ENCODE measurements at places on chromosomes 1 and 21.

GRCh38 chr1:182817802-182818201 lies 21.3 kb upstream of the DHX9 start:
- no peak for DNase-seq

- no peak for DNase-seq
Observed at GRCh38 chr21:21666689-21667088, 668.5 kb downstream of the NCAM2 start.

- DNase-seq, result no peak
Observed at GRCh38 chr1:87424541-87424940, 95.9 kb downstream of the LMO4 start.

DNA sequence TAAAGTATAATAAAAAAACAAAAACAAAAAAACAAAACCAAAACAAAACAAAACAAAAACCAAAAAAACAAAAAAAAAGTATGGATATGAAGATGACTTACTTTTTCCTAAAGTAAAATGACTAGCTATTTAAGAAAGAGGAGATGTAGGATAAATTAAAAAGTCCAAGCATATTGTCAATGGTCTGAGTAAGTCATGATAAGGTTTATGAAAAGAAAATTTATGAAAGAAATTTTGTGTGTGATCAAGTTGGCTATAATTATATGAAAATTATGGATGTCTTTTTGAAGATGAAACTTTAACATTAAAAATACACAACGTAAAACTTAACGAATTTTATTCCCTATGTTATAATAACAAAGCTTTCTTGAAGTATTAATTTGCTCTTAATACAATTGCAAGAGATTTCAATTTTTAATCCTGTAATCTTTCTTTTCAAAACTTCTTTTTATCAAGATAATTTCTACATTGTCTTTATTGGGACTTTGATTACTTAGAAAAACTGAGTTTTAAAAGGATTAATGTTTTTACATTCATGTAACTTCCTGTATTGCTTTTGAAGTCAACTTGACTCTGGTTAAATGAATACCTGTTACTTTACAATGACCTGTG lies 200.9 kb upstream of the IVNS1ABP start:
- DNase-seq, result no peak

DNA sequence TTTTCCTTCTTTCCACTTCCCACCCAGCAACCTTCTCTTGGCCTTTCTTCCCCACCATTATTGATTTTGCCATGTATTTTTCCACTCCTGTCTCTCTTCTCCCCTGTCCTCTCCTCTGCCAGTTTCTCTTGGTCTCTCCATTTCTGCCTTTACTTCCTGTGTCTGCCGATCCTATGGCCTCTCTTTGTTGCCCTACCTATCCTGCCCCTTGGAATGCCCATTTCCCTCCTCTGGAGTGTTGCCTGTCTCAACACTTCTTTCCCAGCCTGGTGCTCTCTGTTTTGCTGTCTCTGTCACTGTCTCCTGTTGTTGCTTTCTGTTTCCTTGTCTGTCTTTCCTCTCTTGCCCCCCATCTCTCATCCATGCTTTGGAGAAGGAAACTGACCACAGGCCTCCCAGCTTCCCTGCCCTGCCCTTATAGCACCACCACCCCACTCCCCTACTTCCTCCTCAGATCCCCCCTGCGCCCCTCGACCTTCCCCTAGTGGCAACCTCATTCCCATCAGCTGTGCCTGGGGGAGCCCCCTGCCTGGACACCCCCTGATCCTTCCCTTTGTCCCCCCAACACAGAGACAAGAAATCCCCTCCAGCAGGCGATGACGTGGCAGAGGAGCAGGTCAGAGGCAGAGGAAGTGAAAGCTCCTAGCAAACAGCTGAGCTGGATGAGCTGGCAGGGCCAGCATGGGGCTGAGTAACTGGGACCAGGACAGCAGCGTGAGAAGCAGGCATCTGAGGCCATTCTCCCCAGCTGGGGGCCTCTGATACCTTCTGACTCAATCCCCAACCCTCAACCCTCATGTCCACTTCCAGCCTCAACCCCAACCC lies 6.6 kb upstream of the ETV3L start:
- DNase-seq, result no peak

DNA sequence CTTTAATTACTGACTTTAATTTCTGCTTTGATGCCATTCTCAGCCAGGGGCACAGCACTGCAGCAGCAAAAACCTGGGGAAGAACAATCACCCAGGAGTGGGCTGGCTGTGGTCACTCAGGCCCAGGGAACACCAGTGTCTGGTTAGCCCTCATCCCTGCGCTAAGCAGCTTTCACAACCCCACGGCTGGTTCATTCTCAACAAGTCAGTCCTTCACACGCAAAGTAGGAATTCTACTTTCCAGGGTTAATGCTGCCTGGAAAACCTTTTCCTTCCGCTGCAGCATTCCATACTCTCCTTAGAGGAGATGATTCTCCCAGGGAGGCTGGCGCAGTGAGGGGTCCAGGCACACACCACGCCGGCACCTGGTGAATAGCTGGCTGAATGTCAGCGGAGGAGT lies 24.3 kb upstream of the KCNE1 start:
- no peak for DNase-seq

GRCh38 chr1:116115476-116116439 lies 4.6 kb downstream of the MAB21L3 start:
- DNase-seq, result no peak

DNA sequence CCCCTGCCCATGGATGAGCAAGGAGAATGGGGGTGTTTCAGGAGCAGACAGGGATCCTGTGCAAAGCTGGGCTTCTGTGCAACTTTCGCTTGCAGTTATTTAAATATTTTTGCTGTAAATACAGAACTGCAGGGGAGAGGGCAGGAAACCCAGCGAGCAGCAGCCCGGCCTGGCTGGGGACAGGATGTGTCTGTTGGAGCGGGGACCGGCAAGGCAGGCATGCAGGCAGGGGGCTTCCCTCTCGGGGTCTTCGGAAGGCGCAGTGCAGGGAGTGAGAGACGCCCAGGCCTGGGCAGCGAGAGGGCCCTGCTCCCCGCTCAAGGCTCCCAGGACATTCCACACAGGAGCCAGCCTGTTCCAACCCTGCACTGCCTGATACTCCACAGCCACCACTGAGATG lies 1.7 kb upstream of the AIRE start:
- DNase-seq, result no peak

DNA sequence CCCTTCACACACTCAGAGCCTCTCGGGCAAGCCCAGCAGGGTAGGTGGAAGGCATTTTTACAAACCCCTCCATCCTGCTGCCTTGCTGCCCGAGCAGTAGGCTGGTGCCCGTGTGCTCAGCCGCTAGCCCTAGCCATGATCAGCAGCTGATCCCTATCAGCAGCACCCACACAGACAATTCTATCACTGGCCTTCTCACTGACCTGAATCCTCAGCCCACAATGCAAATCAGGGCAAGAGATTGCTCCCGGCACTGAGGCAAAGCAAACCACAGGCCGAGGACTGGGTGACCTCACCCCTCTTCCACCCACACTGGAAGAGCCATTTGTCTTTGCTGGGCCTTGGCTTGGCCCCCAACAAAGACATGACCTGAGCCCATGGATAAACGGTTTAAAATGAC lies 895 bp upstream of the PDZK1 start:
- DNase-seq, result no peak

- no peak for DNase-seq
Observed at GRCh38 chr1:107896936-107897335, 68.0 kb downstream of the VAV3 start.

- no peak for DNase-seq
Observed at GRCh38 chr1:17572264-17572985, 32.9 kb downstream of the ARHGEF10L start.

- DNase-seq, result no peak
Observed at GRCh38 chr1:202107321-202107761, 15.4 kb upstream of the GPR37L1 start.

GRCh38 chr1:13517193-13517812 lies 3.5 kb upstream of the LRRC38 start:
- DNase-seq, result no peak

GRCh38 chr1:29671446-29672356 lies 435.4 kb downstream of the PTPRU start:
- peak; percentile 30 for DNase-seq

- DNase-seq, result no peak
Observed at GRCh38 chr1:78830321-78830720, 176.2 kb downstream of the ADGRL4 start.

GRCh38 chr1:169944621-169945020 lies 50.9 kb upstream of the SCYL3 start:
- DNase-seq, result no peak

- DNase-seq, result no peak
Observed at GRCh38 chr1:60415696-60416095, 342.1 kb upstream of the C1orf87 start.

DNA sequence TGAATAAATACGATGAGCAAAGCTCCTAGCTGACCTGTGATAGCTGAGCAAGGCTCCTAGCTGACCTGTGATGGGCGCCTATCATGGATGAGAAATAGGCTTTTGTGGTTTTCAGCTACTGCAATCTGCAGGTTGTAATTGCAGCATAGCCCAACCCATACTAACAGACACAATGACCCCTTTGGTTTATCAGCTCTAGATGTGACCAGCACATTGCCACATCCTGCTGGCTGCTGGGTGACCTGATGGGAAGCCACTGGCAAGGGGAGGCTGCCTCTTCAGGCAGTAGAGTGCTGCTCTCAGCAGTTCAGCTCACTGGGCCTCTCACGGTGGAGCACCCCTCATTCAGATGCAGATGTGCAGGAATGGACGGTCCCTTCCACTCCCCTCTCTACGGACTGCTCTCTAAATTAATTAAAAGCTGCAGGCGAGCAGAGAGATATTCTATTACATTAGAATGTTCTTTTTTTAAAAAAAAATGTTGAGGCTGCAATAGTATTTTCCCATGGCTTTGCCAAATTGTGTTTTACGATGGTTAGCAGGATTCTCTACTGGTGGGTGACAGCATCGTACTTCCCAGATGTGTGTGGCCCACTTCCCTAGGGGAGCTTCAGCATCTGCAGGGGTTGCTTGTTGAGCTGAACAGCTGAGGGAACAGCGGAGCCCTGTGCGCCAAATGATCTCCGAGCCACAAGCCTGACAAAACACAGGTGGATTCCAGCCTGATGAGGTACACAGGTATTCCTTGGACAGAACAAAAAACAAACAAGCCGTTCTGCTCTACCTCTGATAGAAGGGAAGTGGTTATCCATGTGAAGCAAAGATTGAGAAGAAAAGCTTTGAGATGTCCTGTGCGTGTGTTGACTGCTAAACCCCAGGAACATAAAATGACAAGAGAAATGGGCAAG lies 65.0 kb downstream of the SYT6 start:
- no peak for DNase-seq

DNA sequence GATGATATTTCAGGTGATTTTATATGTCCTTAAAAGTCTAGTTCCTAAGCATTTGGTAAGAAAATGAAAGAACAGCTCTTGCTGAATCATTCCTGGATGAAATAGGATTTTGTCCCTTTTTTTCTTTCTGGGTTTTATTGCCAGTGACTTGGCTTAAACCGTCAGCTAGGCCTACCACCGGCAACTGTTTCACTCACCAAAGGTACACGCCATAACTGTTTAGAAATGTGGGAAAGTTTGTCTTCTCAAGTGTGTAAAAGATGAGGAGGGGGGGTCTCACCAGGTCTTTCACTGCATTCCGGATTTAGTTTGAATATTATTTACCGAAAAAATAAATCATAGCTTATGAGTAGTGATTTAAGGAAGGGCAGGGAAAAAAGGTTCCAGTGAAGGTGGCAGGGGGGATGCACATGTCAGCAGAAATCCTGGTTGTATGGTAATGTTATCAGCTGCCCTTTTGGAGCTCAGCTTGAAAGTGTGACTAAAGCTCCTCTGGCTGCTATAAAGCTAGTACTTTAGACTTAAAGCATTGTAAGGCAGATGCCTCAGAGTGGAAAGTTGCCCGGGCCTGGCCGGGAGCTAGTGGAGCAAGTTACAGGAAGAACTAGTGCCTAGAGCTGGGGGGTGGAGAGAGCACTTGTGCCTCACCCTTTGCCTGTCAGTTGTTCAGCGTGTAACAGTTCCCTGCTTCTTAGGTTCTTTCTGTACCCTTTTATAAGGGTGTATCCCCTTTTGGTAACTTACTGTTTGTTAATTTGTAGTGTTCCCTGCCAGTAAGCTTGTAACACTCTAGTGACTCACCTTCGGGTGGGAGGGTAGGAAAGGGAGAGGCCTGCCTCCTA lies 3.1 kb downstream of the ATP1A1 start:
- peak; percentile 69 for DNase-seq

GRCh38 chr1:156926175-156926574 lies 5.7 kb downstream of the LRRC71 start:
- DNase-seq, result no peak

DNA sequence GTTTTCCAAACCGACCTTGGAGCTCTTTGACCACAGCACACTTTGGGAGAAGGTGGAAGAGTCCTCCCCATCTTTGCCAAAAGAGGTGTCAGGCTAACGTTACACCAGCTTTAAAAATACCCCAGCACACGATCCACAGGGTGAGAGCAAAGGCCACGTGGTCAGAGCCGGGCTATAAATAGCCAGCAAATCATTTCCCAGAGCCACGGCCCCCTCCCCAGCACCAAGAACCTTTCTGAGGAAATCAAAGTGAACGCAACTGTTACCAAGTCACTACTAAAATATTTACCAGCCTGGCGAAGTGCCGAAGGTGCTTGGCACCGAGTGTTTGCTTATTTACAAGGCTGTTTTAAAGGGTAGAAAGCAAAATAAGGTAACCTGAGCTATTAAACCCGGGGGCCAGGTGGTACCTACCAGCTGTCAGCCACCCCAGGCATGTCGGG lies 72.4 kb downstream of the CASZ1 start:
- DNase-seq, result no peak

DNA sequence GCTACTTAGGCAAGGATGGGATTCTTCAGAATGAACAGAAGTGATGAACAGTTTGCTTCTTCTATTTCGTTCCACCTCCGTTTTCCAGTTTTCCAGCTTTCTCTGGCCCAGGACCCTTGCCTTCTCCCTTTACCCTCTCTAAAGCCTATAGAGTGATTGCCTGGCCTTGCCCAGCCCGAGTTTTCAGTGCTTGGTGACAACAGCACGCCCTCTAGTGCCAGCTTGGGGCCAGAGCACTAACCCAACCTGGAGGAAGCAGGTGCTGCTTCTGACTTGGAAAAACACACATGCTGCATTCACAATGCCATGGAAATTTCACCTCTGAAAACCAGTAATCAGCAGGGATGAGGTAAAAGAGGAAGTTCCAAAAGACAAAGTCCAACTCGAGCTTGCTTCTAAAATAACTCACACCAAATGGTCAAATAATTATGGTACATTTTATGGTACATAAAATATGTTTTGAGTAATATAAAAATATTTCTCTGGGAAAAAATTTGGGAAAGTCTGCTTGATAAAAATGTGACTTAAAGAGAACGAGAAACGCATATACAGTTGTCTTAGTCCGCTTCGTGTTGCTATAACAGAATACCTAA lies 26.1 kb downstream of the UBE2T start:
- peak; percentile 87 for DNase-seq
